A172 (cell line): ENCODE measurements at places on chromosomes 12 and 14.
A peak's percentile ranks its signal among the peaks of the same experiment; 100 is the strongest.

GRCh38 chr12:67469666-67470065, 178.9 kb upstream of the DYRK2 start:
- no peak for DNase-seq

- DNase-seq: no peak
Measured at GRCh38 chr14:32706721-32707519, 231.8 kb upstream of the NPAS3 start.

GRCh38 chr12:59874781-59875180, 279.0 kb downstream of the SLC16A7 start:
- DNase-seq: no peak

DNA sequence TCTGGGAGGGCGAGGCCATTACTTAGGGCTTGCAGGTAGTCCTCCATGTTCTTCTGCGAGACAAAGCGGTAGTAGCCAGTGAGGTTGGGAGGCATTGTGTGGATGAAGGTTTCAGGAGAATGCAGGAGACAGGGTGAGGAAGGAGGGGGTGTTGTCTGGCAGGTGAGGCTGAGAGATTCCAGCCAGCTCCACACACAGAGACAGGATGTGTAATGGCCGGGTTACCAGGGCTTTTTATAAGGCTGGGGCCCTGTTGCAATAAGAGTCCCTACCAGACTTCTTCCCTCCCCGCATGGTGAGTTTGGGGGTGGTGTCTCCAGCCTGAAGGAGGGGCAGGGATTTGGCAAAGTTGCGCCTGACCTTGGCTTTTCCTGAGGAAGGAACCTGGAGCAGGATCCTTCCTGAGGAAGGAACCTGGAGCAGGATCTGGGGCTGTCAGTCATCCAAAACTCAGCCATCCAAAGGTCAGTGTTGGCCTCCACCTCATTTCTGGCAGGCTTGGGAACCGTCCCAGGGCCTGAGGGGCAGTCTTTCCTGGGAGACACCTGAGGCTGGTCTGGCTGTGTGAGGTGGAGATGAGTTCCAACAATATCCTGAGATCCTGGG, at the start of gene RBP5:
RBP5 (minus strand) TSS at position 209 of the 606 bp plus-strand sequence; CDS start at position 95, 114 bp downstream.
- DNase-seq: no peak

- no peak for DNase-seq
Measured at GRCh38 chr14:49895480-49895879, 2.6 kb downstream of the ARF6 start.

- DNase-seq: peak; percentile 86
Measured at GRCh38 chr14:96053600-96054381, 14.6 kb downstream of the C14orf132 start.

DNA sequence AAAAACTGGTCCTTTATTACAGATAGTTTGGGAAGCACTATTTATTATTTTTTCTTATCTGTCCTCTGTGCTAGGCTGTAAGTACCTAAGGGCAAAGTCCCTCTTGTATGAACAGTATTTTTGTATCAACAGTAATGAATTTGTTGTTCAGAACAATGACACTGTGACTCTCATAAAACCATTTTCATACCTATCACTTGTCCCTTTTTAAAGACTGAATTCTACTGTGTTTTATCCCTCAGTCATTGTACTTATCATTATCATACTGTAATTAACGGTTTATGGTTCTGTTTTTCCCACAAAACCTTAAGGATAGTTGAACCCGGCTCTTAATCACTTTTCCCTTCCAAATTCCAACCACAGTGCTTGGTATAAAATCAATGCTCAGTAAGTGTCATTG, 69.4 kb downstream of the SRGAP1 start:
- DNase-seq: no peak

DNA sequence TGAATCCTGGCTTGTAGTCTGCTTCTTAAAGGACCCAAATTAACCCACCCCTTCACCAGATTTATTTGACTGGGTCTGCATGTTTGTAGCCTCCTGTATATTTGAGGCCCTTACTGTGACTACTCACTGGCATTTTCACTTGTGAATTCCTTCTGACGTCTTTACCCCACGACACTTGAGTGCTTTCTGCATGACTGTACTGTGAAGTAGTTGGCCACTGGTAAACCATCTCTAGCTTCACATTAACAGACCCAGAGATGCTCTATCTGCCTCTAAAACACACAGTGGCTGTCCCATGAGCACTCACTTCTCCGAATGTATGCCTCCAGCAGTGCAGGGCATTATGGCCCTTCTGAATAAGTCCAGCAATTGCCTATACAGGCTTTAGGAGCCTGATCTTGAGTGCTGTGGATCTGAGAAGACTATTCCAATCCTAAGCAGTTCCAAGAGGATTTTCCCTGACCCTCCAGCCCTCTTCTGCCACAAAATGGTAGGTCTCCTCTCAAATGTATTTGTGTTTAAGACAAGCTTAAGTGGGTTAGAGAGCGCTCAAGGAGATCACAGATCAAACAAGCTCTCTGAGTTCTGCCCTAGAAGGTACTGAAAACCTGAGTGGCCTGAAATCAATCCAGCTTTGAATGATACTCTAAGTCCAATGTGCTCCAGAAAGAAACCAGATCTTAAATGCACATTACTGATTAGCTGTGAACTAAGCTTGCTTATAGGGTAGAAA, 534.7 kb downstream of the RPS29 start:
- DNase-seq: no peak

GRCh38 chr12:26878661-26879119, 45.7 kb upstream of the ITPR2 start:
- DNase-seq: no peak

DNA sequence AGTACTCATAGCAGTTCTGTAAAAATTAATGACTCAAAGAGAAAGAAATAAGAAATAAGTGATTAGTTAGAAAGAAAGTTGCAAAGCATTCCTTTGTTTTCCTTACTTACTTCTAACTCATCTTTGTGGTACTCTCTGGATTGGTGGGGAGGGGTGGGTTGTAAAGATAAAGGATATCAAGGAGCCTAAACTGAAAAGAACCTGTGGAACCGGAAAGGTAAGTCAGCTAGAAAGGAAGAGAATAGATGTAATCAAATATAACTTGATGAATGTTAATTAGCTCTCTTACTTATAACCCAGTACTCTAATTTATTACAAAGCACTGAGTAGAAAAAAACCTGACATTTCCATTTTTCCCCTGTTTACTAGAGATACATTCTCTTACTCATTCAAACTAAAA, 37.5 kb upstream of the KRR1 start:
- DNase-seq: no peak

- no peak for DNase-seq
Measured at GRCh38 chr12:131640525-131640924, 70.4 kb upstream of the SFSWAP start.

GRCh38 chr12:43370263-43370662, 181.7 kb downstream of the ADAMTS20 start:
- DNase-seq: peak; percentile 68

- DNase-seq: no peak
Measured at GRCh38 chr12:75549989-75550388, 38.6 kb upstream of the KRR1 start.

DNA sequence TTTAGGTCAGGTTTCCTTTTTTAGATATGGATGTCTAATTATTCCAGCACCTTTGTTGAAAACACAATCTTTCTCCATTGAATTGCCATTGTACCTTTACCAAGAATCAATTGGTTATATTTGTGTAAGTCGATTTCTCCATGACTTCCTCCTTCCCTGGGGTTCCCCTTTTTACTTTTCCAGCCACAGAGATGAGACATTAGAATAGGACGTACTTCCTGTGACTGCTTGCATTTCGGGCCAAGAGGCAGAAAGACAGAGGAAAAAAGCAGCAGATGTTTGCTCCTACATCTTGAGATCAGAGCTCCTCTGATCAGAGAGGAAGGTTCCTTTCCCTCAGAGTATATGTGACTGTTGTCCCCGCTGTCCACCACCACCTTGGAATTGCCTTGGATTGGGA, 453.7 kb upstream of the RGS6 start:
- DNase-seq: peak; percentile 35

GRCh38 chr14:93231129-93231979, 24.3 kb downstream of the UBR7 start:
- DNase-seq: no peak

- DNase-seq: peak; percentile 69
Measured at GRCh38 chr14:69263364-69263763, 3.4 kb downstream of the GALNT16 start.

- DNase-seq: no peak
Measured at GRCh38 chr14:64952598-64953309, 10.2 kb upstream of the GPX2 start.
